Left lung (tissue), 14 donors: ENCODE measurements at places on chromosomes 3 and 15. TPM values are rescaled to one million over a fixed set of nuclear protein-coding genes. Genes with fewer than 3 reads are reported as not detected.

CELSR3 gene
- polyA plus RNA-seq = 1.1 TPM

GRCh38 chr3:12188681-12189287, 30.1 kb upstream of the TIMP4 start:
- no peak for DNase-seq

DNA sequence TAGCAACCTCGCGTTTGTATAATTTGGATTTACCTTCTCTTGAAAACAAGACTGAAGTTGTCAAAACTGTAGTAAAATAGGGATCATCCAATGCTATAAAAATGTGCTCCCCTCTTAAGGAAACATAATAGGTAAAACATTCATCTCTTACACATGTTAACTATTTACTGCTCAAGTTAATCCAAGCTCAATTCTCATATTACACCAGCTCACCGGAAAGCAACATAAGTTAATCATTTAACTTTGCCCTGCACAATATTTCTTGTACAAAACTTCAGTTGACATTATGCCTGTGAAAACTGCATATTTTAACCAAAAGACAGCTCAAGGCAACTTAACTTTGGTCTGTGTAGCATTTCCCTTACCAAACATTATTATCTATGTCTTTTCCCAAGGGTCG, 634.2 kb downstream of the NAALADL2 start:
- no peak for DNase-seq

DNA sequence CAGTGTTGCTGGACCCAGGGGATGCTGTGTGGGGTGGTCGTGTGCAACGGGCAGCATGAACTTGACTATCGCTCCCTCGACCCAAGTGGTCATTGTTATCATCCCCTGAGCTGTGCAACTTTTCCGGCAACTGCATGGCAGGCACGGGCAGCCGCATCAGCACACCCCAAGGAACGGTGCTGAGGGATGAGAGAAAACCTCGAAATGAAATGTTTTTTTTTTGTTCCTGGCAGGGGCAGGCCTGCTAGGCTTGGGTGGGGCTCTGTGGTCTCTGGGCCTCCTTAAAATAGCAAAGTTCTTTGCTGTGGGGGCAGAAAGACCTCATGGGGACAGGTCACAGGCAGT, 51.4 kb downstream of the CORO2B start:
- DNase-seq = no peak

DNA sequence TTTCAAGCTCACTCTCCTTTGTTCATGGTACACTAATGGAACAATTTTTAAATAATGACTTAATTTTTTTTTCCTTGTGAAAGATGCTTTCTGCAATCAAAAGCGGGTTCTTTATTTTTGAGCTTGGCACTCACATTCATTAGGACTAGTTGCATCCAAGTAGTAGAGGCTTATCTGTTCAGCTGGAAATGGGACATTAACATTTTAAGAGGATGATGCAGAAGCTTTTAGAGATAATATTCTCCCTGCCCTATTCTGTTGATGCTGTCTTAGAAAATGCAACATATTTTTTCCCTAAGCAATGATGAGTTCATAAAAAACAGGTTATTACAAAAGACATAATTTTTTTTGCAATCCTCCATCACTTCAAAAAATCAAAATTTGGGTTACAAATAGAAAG, 900.6 kb downstream of the NTRK3 start:
- no peak for DNase-seq

DNA sequence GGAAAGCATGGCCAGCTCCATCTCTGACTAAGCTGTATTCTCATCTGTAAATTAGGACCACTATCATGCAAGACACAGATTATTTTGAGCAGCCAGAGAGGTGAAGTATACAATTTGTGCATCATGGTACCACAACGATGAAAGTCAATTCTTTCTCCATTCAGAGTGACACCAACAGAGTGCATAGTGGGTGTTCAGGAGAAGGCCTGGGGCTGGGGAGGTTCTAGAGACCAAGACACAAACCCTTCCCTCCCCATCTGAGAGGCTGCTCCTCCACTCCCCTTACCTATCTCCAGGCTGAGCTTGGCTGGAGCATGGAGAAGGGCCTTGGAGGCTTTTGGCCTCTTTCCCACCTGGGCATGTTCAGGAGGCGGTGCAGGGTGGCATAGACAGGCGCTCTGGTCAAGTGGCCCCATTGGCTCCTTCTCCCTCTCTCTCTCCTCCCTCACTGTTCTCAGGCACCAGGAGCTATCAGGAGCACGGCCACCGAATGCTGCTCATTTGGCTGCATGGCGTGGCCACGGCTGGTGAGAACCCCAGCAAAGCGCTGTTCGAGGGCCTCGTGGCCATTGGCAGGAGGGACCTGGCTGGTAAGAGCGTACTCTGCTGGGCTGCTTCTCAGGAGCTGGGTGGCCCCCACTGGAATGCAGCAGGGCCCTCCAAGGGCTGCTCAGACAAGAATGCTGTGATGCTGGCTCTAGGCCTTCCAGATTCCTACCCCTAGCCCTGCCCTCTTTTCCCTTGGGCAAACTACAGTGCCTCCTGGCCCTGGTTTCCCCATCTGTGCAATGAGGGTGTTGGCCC, 37.9 kb downstream of the ANKDD1A start:
- no peak for DNase-seq

DNA sequence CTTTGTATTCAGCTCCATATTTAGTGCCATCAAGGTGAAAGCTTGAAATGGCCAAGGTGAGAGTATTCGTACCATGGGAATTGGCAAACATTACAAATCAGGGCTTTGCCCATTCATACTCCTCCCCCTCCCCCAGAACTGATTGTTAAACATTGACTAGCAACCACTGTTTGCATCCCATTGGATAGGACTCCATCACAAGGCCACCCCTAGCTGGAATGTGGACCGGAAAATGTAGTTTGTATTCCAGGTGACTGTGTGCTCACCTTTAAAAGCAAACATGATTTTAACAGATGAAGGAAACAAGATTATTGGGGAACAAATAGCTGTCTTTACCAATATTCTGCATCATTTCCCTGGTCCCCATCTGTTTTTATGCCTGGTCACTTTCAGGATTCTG, 14.1 kb downstream of the ST3GAL6 start:
- no peak for DNase-seq

CFAP92 gene
- polyA plus RNA-seq = 4.3 TPM

- DNase-seq = no peak
These were observed 11.9 kb upstream of the CD200R1L start for GRCh38 chr3:112858410-112859069.

DNA sequence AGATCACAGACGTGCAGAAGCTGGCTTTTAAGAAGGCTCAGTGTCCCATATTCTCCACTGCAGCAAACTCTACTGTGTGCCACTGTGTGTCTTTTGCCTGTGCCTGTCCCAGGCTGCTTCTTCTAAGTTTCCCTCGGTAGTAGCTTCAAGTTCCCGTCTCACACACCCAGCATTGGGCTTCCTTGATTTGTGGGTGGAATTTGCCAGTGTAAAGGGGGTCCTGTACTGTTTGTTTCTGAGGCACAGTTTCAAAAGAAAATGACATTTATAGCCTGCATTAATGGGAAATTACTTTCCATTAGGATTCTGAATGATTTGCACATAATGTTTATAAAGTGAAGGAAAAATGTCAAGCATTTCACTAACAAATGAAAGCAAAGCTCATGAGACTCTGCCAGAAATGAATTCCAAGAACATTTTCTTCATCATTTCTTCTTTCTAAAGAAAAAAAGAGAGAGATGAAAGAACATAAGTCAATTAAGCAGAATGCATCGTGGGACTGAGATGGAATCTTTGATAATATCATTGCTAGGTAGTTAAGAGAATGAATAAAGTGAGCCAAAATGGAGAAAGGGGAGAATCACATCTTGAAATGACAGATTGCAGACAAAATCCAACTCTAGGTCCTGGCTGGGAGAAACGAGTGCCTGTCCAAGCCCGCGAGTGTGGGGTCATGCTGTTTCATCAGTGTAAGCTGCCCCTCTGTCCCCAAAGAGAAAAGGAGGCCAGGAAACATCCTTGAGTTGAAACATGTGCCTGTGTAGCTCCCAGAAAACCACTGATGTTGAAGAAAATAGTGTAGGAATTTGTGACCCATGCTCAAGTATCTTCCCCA, 48.6 kb upstream of the ADAMTSL3 start:
- no peak for DNase-seq

GRCh38 chr3:142945023-142945422, 18.5 kb downstream of the PAQR9 start:
- DNase-seq = no peak
